ENCODE measurements at places on chromosomes 16 and 17.
A peak's percentile ranks its signal among the peaks of the same experiment; 100 is the strongest.

DNA sequence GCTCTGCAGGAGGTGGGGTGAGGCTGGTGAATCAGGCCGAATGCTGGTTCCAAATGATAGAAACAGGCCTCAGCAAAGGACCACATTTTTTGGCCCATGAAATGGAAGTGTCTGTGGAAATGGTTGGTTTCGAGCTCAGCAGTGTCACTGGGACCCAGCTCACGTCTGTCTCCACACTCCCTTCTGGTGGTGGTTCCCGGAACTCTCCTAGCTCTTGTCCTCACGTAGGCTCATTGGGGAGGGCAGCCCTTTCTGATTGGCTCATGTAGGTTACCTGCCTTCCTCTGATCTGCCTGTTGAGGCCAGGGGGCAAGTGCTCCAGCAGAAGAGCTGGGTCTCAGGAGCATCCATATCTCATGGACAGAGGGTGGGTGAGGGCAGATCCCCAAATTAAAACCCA is 4.0 kb downstream of the ALG1 start:
- DNase-seq, result no peak

DNA sequence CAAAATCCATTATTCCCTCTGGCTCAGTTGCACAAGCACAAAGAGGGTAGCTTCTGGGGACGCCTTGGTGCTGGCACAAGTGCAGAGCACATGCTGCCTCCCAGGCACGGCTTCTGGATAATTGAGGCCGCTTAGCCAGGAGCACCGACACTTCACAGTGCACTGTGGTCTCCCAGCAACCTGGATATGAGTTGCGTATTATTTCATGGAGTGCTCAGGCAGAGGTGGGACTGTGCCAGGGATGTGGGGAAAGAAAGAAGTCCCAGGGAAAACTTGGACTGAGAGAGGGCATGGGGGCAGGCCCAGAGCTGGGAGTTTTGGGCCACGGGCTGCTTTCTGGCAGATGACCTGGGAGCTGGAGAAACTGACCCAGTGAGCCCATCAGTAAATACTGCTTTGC is 37.5 kb downstream of the MPRIP start:
- DNase-seq, result no peak

DNA sequence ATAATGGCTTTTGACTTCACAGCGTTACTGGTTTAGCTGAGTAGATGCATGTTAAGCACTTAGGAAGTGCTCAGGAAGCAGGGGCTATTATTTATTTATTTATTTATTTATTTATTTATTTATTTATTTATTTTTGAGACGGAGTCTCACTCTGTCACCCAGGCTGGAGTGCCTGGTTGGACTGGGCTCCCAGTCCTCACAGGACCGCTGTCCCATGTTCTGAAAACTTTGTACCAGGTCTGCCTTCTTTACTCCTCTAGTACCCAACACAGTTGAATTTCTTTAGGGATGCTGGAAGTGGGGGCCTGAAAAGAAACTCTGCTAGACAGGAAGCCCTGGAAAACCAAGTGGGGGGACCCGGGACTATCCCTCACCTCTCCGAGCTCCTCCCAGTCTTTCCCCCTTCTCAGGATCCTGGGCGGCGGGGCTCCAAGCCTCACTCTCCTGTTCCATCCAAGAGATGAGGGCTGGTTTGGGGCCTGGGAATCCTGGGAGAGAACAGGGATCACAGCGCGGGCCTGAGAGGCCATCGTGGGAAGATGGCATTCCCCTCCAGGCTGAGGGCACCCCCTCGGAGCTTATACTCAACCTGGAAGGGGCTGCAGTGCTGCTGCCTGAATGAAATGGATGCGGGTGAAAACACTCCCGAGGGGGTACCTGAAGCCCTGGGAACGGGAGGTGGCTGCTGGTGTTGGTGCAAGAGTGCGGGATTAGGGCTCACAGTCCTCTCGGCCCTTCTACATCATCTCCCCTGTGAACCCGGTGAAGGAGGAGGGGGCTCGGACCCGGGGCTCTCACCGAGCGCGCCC is 674 bp downstream of the ZNF688 start:
- peak; percentile 50 for DNase-seq

DNA sequence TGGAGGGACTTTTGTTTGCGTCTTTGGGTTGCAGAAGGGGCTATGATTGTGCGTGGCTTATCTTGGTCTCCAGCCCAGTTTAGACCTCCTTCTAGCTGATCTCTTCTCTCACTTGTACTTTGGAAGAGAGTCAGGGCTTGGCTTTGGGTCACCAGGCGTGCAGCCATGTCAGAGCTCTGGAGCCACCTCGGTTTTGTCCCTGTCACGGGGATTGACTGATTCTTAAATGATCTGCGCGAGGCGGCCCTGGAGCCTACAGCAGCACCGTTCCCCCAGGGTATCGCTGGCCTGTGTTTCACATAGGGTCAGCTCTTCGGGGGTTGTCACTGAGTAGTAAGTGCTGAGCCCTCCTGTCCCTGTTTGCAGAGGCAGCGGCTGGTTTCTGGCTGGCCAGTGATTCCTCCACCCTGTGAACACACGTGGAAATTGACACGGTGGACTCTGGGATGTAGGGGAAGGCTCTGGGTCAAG is 209.8 kb upstream of the CHMP6 start:
- no peak for DNase-seq

- DNase-seq, result no peak
These were observed 4.0 kb upstream of the PHKG2 start for GRCh38 chr16:30744183-30744582.

DNA sequence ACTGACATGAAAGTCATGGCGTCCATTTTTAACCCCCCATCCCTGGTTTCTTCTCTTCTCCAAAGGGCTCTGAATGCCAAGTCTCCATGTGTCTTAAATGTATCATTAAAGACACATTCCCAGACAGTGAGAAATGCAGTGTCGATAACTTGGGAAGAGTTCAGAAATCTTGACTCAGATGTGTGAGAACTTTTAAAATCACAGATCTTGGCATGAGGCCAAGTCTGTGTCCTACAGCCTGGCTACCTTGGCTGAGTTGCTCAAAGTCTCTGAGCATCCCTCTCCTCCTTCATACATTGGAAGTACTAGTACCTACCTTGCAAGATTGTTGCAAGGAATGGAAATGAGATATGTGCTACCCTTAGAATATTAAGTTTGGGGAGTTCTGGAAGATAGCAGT is 1046.5 kb upstream of the RBFOX1 start:
- DNase-seq, result no peak

DNA sequence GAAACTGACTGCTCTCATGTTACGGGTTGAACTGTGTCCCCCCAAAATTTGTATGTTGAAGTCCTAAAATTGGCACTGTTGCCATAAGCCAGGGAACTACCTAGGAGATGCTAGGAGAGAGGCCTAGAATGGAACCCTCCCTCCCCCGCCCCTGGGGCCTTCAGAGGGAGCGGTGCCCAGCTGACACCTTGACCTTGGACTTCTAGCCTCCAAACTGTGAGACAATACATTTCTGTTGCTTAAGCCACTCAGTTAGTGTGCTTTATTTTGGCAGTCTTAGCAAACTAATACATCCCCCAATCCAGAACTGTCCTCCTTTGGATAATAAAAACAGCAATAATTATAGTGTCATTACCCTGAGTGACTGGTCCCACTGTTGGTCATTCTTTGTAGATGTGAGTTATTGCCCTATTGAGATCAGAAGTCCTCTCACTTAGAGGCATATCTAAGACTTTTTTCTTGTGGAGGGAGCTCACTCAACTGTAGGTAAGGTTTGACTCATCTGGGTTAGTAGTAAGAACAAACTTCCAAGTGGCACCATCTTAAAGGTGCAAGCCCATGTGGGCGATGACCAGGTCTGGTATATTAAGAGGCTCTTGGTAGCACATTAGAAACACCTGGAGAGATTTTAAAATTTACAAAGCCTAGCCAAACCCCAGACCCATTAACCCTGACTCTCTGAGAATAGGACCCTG is 93.0 kb upstream of the HLF start:
- DNase-seq, result no peak

GRCh38 chr17:2190014-2190413 is 113.6 kb downstream of the SMG6 start:
- peak; percentile 74 for DNase-seq

DNA sequence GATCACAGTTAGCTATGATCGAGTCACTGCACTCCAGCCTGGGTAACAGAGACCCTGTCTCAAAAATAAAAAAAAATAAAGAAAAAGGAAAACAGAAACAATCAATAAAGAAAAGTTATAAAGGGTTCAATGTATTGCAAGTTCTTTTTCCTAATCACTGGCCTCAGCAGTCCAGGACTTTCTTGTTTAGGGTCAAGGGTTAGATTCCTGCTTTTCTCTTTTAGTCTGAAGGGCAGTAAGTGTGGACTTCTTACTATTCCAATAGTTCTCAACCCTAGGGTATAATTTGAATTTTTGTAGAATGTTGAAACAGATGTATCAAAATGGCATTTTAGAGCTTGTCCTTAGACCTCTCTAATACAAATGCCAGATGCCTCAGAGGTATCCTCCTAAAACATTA is 27.3 kb downstream of the SMYD4 start:
- DNase-seq, result no peak

DNA sequence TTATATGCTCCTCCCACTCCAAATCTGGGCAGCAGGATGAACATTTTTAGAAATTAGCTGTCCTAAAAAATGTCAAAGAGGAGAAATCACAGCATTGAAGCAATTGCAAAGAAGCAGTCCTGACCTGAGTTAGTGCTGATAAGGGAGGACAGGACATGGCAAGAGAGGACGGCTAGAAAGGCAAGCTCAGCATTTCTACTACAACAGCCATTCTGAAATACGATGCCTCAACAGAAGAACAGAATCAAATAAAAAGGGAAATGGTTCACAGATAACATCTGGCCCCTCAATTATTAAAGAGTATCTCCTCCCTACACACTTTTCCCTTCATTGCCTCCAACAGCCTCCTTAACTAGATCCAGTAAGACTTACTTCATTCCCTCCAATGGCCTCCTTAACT is 18.3 kb downstream of the VPS53 start:
- DNase-seq, result no peak

DNA sequence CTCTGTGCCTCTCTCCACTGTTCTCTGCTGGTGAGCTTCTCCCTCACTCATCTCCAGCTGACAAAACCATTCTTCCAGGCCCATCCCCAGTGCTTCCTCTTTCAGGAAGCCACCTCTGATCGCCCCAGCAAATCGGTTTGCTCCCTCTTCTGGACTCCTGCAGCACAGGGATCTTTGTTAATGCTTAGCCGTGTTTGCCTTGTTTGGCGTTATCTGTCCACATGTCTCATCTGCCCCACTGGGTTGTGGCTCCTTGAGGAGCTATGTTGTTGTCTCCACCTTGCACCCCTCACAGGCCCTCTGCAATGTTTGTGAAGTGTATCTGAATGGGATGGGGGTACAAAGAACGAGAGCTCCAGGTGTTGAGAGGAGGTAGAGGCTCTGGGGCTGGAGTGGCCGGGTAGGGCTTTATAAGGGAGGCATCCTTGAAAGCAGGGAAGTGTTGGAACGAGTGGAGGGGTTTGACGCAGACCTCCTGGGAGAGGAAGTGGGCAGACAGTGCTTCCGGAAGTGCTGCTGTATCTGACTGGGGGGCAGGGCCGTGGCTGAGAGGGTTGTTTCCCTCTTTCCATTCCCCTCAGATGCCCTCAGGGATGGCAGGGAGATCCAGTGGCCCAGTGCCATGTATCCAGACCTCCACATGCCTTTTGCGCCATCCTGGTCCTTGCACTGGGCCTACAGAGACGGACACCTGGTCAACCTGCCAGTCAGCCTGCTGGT is 27.8 kb downstream of the CASKIN2 start:
- peak; percentile 14 for DNase-seq

GRCh38 chr16:57146735-57147134 is 39.1 kb downstream of the PSME3IP1 start:
- DNase-seq, result no peak

GRCh38 chr17:69269131-69269998 is 40.7 kb upstream of the ABCA10 start:
- DNase-seq, result peak; percentile 73

DNA sequence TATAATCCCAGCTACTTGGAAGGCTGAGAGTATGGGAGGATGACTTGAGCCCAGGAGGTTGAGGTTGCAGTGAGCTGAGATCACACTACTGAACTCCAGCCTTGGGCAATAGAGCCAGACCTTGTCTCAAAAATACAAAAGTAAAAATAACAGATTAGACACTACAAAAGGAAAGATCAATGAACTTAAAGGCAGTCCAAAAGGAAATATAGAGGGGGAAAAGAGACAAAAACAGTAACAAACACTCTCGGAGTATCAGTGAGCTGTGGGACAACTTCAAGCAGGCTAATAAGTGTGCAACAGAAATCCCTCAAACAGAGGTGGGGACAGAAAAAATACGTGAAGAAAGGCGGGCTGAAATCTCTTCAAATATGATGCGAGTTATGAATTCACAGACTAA is 58.8 kb downstream of the CPPED1 start:
- DNase-seq, result no peak

- DNase-seq, result no peak
These were observed 47.8 kb upstream of the SCNN1B start for GRCh38 chr16:23254338-23254737.

DNA sequence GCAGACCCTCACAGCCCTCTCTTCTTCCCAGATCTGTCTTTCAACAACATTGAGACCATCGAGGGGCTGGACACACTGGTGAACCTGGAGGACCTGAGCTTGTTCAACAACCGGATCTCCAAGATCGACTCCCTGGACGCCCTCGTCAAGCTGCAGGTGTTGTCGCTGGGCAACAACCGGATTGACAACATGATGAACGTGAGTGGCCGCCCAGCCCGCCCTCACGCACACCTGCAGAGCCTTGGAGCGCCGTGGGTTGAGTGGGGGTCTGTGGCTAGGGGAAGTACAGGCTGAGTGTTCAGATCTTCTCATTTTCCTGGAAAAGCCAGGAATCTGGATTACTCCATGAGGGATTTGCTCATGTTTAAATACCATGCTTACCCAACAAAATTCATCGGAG is 15.2 kb downstream of the DRC3 start:
- DNase-seq, result no peak

GRCh38 chr16:67719778-67720144 is 645 bp upstream of the GFOD2 start:
- DNase-seq, result peak; percentile 54

DNA sequence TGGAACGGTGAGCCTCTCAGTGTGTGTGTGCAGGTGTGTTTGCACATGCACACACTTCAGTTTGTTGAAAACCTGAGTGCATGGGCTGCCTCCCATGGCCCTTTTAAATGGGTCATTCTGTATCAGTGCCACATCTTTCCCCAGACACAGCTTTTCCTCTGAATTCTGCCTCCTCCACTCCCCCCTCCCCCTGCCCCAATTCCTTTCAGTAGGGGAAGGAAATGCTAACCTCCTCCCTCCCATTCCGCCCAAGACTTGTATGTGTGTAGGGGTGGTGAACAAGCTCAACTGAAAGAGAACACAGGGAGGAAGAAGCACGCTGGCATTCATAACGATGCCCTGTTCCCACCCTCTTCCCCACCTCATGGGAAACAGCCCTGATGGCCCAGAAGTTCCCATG is 34.3 kb downstream of the C17orf75 start:
- DNase-seq, result no peak

- DNase-seq, result no peak
These were observed 641 bp downstream of the COG8 start for GRCh38 chr16:69338557-69339288.
